ENCODE measurements at places on chromosomes 1 and 21.

- no peak for DNase-seq
These were observed 7.3 kb downstream of the SLC1A7 start for GRCh38 chr1:53134961-53135734.

DNA sequence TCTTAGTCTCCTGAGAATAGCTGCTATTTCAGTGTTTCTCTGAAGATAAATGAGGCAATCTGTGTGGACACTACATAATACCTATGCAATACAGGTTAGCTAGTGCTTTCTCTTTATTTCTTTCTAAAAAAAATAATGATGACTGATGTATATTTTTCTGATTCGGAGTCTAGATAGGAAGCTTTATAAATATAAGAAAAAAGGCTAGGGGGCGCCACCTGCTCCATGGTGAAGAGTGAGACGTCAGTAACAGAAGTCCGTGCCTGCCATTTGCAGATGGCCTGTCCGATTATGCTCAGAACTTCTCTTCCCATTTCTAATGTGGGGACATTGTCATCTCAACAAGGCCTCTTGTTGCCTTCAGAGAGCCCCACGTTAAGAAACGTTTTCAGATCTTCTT is 26.4 kb downstream of the QSOX1 start:
- peak; percentile 30 for DNase-seq

DNA sequence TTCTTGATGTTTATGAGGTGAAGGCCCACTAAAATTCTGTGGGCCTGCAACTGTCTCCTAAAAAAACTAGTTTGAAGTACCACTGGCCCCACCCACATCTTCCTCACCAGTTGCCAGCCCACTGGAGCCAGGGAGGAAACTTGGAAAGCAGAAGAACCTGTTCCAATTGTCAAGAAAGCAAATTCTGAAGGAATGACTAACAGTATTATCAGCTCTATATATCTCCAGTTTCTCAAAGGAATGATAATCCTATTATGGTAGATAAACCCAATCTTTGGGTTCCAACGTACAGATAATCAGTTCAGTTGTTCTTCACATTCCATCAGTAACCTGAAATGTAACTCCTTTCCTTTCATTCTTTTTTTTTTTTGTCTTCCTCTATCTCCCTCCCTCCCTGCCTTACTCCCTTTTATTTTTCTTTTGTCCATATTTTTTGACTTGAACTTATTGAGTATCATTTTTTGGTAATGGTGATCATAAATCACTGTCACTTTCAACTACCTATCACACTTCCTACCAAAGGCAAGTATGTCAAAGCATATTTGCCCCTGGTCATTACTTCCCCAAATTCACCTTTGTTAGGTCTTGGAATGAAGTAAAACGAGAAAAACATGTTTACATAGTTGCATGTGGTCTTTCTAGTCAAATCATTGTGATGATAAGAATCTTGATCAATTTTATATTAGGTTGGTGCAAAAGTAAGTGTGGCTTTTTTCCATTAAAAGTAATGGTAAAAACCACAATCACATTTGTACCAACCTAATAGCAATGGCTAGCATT is 943.4 kb downstream of the TTLL7 start:
- DNase-seq, result no peak

DNA sequence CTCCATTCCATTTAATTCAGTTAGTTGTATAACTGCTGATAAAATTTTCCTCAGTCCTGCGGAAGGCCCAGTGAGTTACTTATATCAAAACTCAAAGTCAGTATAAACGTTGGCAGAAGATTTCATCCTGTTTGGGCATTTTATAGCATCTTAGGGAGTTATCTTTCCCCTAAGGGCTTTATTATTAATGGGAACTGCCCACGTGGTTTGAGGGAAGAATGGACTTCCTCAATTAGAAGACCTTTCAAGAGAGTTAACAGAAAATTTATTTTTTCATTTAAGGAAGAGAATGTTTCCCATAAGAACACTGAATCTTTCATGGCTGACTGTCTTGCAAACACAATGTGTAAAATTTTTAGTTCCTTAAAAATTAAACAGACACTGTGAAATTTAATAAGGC is 400.1 kb downstream of the NEGR1 start:
- no peak for DNase-seq

GRCh38 chr1:25959611-25960010 is 38.3 kb downstream of the PAFAH2 start:
- DNase-seq, result no peak

Measured in nephron progenitor cell (in vitro differentiated cells).